ENCODE measurements at places on chromosomes 16 and 17.

- no peak for DNase-seq
These were observed 1.3 kb downstream of the ARMC5 start for GRCh38 chr16:31460582-31461002.

- peak; percentile 55 for DNase-seq
These were observed 35.0 kb upstream of the ASIC2 start for GRCh38 chr17:33328129-33328528.

GRCh38 chr17:53628011-53628410 is 194.7 kb upstream of the KIF2B start:
- no peak for DNase-seq

DNA sequence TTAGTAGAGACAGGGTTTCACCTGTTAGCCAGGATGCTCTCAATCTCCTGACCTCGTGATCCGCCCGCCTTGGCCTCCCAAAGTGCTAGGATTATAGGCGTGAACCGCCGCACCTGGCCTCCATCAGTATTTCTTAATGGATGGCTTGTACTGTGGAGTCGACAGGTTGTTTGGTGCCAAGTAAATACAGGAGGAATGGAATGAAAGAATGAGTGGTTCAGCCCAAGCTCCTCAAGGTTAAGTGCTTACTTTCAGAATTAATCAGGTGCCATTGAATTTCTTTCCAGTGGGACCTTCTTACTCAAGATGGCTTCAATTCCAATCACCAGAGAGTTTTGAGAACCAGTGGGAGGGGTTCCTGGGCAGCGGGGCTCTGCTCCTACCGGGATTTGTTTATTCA is 25.0 kb downstream of the ALOX15 start:
- no peak for DNase-seq

GRCh38 chr16:23508589-23509440 is 1.5 kb downstream of the GGA2 start:
- peak; percentile 37 for DNase-seq

- no peak for DNase-seq
These were observed 25.1 kb downstream of the ALDH3A2 start for GRCh38 chr17:19673623-19674022.

GRCh38 chr17:58313815-58314705 is 14.5 kb downstream of the TSPOAP1 start:
- no peak for DNase-seq

- no peak for DNase-seq
These were observed 575.5 kb upstream of the C16orf82 start for GRCh38 chr16:26491101-26491670.

- no peak for DNase-seq
These were observed 6.7 kb upstream of the GOSR2 start for GRCh38 chr17:46916211-46916610.

DNA sequence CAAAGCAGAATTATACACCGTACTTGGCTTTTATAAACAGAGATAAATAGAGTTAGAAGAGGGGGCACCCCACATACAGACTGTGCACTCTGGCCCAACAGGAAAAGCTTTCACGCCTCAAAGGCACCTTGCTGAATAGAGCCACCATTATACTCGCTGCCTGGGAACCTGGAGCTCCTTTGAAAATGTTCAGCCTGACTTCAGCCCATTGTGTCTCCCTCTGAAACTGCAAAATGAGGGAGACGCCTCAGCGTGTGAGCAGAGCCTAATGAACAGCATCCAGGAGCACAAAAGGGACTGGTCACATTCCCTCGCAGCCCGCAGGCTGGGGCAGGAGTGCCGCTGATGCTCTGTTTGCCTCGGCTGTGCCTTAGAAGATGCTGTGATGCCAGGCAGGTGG is 46.3 kb downstream of the ABCC12 start:
- DNase-seq: no peak

DNA sequence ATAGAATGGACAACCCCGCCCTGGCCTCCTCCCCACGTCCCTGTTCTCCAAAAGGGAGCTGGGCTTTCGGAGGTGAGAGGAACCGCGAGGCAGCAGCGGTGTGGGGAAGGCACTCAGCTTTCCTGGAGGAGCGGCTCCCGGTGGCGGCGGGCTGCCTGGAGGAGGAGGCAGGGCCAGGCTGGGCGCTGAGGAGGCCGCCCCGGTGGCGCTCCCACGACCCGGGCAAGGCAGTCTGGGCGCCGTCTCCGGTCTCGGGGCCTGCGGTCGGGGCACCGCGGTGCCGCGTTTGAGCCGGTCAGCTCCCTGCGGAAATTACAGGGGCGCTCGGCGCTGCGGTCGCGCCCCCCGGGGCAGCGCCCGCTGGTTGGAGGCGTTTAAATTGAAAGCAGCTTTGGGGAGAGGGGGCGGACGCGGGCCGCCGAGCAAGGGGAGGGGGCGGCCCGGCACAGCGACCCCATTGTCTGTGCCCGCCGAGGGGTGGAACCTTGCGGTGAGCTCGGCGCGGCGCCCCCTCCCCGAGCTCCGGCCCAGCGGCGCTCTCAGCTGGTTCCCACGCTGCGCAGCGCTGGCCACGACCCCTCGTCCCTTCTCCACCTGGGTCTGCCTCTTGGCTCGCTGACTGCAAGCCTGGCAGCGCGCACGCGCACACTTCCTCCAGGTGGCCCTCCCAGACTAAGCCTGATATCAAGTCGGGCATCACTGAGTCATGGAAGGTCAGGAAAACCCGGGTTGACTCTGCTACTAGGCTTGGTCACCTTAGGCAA is 58.7 kb upstream of the DLX4 start:
- peak; percentile 68 for DNase-seq

DNA sequence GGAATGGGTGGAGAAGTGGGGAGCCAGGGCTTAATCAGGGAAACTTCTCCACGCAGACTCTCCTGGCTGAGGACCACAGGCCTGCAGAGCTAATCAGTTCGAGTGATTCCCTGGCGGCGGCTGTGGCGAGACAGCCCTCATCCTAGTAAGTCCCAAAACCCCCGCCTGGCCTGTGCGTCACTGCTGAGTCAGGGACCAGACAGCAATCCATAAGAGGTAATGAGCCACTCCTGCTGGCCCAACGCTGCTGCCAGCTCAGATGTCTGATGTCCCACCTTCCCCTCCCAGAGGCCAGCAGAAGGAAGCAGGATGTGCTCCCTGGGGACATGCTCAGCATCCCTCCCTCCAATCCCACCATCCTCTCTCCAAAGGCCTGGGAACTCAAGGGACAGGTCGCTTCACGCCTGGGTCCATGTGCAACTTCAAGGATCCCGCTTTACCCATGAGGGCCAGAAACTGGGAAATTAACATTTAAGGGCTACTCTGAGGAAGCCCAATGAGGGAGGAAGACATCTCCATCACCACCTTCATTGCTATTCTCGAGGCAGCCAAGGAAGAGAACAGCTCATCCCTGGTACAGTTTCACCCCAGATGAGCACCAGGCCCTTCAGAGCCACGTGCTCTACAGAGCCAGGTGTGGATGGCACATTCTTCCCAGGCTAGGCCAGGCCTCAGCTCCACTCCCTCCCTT is 7.9 kb downstream of the ACLY start:
- no peak for DNase-seq

DNA sequence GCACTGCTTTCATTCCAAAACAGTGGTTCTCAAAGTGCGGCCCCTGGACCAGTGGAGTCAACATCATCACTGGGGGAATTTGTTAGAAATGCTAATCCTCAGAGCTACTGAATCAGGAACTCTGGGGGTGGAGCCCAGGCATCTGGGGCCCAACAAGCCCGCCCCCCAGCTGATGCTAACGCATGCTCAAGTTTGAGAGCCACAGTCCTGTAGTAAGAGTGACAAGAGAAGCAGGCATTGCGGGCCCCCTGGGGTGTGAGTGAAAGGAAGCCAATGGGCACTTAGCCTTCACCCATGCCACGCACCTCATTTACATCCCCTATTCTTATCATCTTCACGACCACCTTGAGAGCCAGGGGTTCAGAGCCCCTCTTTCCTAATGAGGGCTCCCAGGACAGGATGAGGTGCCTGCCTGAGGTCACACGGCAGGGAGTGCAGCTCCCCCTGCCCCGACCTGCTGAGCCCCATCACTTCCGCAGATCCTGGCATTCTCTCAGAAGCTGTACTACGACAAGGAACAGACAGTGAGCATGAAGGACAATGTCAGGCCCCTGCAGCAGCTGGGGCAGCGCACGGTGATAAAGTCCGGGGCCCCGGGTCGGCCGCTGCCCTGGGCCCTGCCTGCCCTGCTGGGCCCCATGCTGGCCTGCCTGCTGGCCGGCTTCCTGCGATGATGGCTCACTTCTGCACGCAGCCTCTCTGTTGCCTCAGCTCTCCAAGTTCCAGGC is 9.1 kb downstream of the CA4 start:
- DNase-seq: no peak

GRCh38 chr17:30312226-30312625 is 20.5 kb upstream of the BLMH start:
- no peak for DNase-seq

GRCh38 chr16:87114832-87115231 is 202.4 kb downstream of the C16orf95 start:
- no peak for DNase-seq

- DNase-seq: no peak
These were observed 519.7 kb upstream of the CA10 start for GRCh38 chr17:52678211-52678610.

- no peak for DNase-seq
These were observed 24.1 kb downstream of the ANKFN1 start for GRCh38 chr17:56177361-56177760.

- DNase-seq: no peak
These were observed 104.4 kb upstream of the CLEC3A start for GRCh38 chr16:77917971-77918370.
